Activated B cell treated with CpG ODN at 0.5 μM for 24 hours (primary cell): ENCODE measurements at places on chromosomes 16 and 17. TPM values are rescaled to one million over a fixed set of nuclear protein-coding genes. Genes with fewer than 3 reads are reported as not detected.
A peak's percentile ranks its signal among the peaks of the same experiment; 100 is the strongest.

PDILT gene
- total RNA-seq = not detected in 2 replicates

VTN gene
- 0.18 TPM in 1 of 2 replicates, not detected in the other for total RNA-seq

TBKBP1 gene
- 3.6 and 4.1 TPM in 2 replicates for total RNA-seq

PLA2G10 gene
- total RNA-seq = not detected in 2 replicates

- H3K27ac ChIP-seq = peak overlapping the region; percentile 74
- H3K4me1 ChIP-seq = peaks cover 8% of the 10 kb centered on the region
- no peak for DNase-seq
- no peaks in the 10 kb centered on the region for H3K27me3 ChIP-seq
- H3K4me3 ChIP-seq = peak overlapping the region; percentile 77
Observed at GRCh38 chr17:7883781-7884386, 4.7 kb upstream of the CHD3 start.

- H3K36me3 ChIP-seq = peaks cover 90% of the 10 kb centered on the region
- H3K27me3 ChIP-seq = no peaks in the 10 kb centered on the region
- peaks cover 4% of the 10 kb centered on the region for H3K4me1 ChIP-seq
- DNase-seq = no peak
- no peak overlapping the region for H3K4me3 ChIP-seq
Observed at GRCh38 chr16:84069540-84069939, 26.9 kb upstream of the SLC38A8 start.

- DNase-seq = no peak
- H3K27me3 ChIP-seq = no peaks in the 10 kb centered on the region
- H3K4me3 ChIP-seq = no peak overlapping the region
- no peaks in the 10 kb centered on the region for H3K4me1 ChIP-seq
- peaks cover 79% of the 10 kb centered on the region for H3K36me3 ChIP-seq
Observed at GRCh38 chr17:40022961-40023541, 7.8 kb downstream of the CSF3 start.

DNA sequence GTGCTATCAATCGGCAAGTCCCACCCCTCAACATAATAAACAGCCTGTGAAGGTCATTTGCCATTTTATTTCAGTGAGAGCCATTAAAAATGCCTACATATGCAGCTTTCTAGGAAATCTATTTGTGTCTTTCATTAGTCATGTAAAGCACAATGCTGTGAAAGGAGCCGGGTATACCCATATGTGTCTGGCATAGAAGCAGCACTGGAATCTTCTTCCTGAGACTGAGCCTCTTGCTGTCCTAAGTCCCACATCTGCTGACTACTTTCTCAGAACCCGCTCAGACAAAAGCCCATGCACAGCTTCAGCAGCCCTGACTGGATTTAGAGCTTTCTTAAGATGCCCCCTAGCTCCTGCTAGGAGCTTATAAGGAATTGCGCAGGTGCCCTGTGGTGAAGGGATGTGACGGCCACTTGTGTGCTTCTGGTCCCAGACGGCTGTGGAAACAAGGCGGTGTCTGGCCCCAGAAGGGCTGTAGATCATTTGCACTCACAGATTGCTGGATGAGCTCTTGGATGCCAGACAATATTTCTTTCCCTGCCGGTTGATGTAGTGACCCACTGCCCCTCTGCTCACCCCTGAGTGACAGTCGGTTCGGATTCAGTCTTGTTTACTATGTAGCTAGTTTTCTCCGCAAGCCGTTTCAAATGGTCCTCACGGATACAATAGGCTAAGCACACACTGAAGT, 172.2 kb downstream of the ANKFN1 start:
- no peak for DNase-seq
- no peak overlapping the region for H3K4me3 ChIP-seq
- no peaks in the 10 kb centered on the region for H3K36me3 ChIP-seq
- H3K27me3 ChIP-seq = no peaks in the 10 kb centered on the region
- no peaks in the 10 kb centered on the region for H3K4me1 ChIP-seq

DNA sequence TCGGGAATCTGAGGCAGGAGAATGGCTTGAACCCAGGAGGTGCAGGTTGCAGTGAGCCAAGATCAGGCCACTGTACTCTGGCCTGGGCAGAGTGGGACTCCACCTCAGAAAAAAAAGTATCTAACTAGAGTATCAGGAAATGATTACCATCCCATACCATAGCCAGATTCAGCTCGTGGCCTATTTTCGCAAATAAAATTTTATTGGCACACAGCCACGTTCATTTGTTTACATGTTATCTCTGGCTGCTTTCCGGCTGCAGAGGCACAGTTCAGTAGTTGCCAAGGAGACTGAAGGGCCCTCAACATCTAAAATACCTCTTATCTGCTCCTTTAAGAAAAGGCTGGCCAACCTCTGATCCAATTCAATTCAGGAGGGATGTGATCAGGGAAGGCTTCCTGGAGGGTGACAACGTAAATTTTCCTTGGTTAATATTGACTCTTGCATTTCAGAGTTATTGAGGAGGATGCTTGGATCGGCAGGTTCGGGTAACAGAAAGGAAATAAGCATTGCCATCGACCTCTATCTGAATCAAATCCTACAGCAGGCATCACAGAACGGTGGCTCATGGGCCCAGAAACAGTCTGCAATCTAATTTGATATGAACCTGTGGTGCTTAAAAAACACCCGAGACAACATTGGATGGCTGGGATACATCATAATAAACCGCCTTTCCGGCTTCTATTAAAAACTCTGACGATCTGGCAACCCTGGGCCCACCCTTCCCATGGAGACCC, 73.8 kb downstream of the XYLT1 start:
- peaks cover 1% of the 10 kb centered on the region for H3K36me3 ChIP-seq
- no peaks in the 10 kb centered on the region for H3K27me3 ChIP-seq
- H3K4me1 ChIP-seq = peaks cover 27% of the 10 kb centered on the region
- no peak overlapping the region for H3K27ac ChIP-seq
- no peak overlapping the region for H3K4me3 ChIP-seq
- no peak for DNase-seq
